ENCODE measurements at places on chromosomes 4 and X.

- no peak for DNase-seq
Observed at GRCh38 chr4:148510211-148510610, 68.0 kb upstream of the NR3C2 start.

DNA sequence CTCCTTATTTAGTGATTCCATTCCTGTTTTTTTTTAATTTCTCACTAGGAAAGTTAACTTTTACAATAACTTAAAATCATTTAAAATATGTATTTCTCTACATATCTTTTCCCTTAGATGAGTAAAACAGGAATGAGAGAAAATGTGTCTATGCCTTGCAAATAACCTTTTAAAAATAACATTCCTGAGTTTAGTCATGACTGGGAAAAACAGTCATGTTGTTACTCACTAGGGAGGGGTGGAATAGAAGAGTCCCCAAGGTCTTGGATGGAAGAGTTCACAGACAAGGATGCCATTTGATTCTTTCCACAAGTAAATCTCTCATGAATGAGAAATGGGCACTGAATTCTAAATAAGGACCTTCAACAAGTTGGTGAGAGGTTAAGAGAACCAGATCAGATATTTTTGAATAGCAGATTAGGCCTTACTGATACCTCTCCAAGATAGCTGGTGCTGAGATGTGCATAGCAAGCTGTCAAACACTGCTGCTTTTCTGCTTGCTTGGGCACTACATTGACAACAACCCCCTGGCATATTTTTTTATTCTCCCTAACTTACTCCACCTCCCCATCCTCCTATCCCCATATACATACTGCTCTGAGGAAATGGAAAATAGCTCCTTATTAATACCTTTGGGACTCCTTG is 25.1 kb downstream of the UGDH start:
- DNase-seq: no peak

GRCh38 chr4:15864651-15865566 is 73.6 kb downstream of the FGFBP1 start:
- no peak for DNase-seq

- no peak for DNase-seq
Observed at GRCh38 chr4:177862541-177863176, 420.4 kb upstream of the AGA start.
